ENCODE measurements at places on chromosomes 7 and 10.
A peak's percentile ranks its signal among the peaks of the same experiment; 100 is the strongest.

GRCh38 chr7:125516194-125516593, 586.6 kb upstream of the POT1 start:
- DNase-seq = peak; percentile 4

GRCh38 chr7:24829787-24830186, 72.5 kb upstream of the GSDME start:
- no peak for DNase-seq

GRCh38 chr7:118862740-118863139, 638.2 kb downstream of the ANKRD7 start:
- no peak for DNase-seq

DNA sequence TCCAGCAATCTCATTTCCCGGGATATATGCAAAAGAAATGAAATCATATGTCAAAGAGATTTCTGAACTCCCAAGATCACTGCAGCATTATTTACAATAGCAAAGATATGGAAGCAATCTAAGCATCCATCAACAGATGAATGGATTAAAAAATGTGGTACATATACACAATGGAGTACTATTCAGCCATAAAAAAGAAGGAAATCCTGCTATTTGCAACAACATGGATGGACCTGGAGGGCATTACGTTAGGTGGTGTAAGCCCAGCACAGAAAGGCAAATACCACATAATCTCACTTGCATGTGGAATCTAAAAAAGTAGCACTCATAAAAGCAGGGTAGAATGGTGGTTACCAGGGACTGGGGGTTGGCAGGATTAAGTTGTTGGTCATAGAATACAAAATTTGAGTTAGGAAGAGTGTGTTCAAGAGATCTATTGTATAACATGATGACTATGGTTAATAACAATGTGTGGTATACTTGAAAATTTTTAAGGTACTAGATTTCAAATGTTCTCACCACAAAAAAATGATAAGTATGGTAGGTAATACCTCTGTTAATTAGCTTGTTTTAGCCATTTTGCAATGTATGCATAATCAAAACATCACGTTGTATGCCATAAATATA, 32.9 kb upstream of the EIF5AL1 start:
- no peak for DNase-seq

DNA sequence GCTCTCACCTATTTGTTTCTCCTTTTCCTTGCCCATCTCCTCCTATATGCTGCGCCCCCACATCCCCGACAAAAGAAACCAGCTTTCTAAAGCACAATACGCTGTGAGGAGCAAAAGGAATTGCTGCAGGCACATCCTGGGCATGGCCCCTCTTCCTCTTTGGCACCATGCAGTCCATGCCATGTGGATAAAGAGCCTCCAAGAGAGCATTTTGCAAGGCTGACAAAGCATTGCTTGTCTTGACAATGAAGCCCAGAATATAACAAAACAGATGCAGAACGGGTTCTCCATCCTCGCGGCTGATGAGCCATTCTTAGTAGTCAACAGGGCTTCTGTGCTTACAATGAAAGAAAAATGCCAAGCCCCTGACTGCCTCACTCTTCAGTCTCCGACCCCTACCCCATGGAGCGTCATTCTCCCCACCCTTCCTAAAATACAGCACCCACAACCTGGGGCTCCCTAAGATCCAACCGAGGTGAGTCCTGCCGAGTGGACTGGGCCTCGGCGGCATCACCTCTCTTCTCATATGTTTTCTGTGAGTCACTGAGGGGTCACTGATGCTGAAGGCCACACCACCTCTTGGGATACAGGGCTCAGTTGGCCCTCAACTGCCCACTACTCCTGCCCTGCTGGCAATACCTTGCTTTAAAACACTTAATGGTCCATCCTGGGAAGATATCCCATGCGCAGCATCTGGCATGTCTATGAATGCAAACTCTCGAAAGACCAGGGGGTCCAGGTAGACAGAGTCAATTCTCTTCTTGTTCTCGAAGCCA, 47.5 kb downstream of the GSDME start:
- DNase-seq = no peak

GRCh38 chr7:70432567-70433001, 699.4 kb upstream of the GALNT17 start:
- peak; percentile 93 for DNase-seq

DNA sequence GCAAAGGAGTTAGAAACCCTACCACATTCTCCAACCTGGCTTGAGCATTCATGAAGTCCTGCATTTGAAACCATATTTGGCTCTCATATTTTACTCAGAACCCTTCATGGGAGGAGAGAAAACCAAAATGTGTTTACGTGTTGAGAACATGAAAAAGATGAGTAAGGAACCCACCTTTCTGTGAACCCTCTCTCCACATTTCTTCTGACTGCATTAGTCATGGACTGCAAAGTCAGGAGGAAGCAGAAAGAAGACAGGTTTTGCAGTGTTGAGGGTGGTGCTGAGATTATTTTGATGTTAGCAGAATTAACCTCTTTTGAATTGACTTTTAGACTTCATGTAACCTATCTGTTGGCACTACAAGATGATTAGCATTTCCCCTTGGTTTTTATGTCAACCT, 4.9 kb downstream of the IFIT1B start:
- no peak for DNase-seq

Data from NCI-H2029 treated with DMSO at 0.1 percent for 48 hours (cell line).